Hematopoietic multipotent progenitor cell (in vitro differentiated cells): ENCODE measurements at places on chromosomes 2 and 18.
A peak's percentile ranks its signal among the peaks of the same experiment; 100 is the strongest.

- no peak for DNase-seq
Measured at GRCh38 chr2:9262671-9263171, 56.1 kb downstream of the ASAP2 start.

GRCh38 chr18:21342372-21342771 is 100.3 kb downstream of the GREB1L start:
- DNase-seq: no peak

- DNase-seq: no peak
Measured at GRCh38 chr2:39659765-39660611, 5.7 kb upstream of the TMEM178A start.

- no peak for DNase-seq
Measured at GRCh38 chr2:447902-448665, 160.2 kb upstream of the ALKAL2 start.

DNA sequence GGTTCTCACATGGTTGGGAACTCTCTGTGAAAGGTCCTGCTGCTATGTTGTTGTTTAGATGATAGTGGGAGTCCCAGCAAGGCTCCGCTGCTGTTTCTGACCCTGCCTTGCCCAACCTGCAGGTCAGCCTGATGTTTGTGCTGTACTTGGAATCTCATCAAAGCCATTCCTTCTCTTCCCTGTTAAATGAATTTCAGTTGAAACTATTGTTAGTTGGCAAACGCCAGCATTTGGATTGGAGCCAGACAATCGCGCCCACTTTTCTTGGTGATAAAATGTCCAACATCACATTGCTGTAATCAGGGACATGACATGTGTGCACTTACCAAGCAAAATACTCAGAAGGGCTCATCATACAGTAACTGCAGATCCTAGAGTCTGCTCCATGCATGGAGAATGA is 12.8 kb upstream of the TWSG1 start:
- no peak for DNase-seq

DNA sequence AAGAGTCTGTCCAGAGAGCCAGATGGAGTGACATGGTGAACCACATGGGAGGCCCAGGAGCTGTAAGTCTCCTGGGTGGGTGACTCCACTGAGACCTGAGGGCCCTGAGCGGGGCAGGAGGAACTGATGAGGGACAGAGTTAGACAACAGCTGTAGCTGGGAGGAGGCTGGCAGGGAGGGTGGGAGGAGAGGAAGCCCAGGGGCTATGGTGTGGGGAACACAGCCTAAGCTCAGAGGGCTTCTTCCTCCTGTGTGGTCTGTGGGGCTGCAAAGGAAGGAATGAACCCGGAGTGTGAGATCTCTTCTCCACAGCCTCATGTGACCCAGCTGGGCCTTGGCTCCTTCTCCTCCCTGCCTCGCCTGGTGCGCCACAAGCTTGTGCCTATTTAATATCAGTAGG is 395.6 kb upstream of the HS6ST1 start:
- no peak for DNase-seq

- DNase-seq: peak; percentile 92
Measured at GRCh38 chr18:59070181-59070912, 69.3 kb upstream of the SEC11C start.

GRCh38 chr2:208183526-208183925 is 6.3 kb downstream of the C2orf80 start:
- no peak for DNase-seq

DNA sequence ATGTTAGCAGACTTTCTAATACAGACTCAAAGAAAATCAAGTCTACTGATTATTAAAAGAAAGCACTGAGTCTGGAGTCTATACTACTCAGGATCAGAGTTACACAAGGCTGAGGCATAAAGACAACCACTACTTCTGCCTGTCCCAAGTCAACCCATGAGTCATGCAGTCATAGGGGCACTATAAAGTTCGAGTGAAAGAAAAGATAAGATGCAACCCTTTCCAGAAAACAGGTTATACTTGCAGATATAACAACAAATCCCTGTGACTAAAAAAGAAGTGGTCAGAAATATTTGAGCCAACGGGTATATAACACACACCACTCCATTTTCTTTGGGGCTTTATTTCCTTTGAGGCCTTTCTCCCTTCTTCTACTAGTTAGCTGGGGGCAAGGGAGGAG is 18.6 kb upstream of the SCRN3 start:
- no peak for DNase-seq

GRCh38 chr2:42770288-42771131 is 6.6 kb upstream of the OXER1 start:
- peak; percentile 49 for DNase-seq

DNA sequence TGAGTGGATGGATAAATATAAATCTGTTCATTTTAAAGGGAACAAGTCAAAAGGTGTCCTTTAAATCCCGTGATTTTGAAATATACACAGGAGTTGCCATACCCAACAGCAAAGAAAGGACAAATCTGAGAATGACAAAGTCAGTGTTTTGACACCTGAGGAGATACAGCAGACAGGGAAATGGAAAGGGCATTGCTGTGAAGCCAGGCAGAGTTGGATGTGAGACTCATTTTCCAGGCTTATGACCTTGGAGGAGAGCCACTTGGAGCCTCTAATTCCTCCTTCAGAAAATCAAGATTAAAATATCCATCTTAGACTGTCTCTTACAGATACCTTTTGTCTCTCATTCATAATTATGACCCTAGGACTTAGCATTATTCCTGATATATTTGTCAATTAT is 154.5 kb downstream of the GALNT3 start:
- DNase-seq: no peak

- no peak for DNase-seq
Measured at GRCh38 chr2:65177751-65178442, 48.0 kb upstream of the RAB1A start.

- DNase-seq: peak; percentile 77
Measured at GRCh38 chr2:100427627-100428258, 10.3 kb upstream of the CHST10 start.

GRCh38 chr2:77602771-77603170 is 80.6 kb upstream of the LRRTM4 start:
- DNase-seq: no peak

DNA sequence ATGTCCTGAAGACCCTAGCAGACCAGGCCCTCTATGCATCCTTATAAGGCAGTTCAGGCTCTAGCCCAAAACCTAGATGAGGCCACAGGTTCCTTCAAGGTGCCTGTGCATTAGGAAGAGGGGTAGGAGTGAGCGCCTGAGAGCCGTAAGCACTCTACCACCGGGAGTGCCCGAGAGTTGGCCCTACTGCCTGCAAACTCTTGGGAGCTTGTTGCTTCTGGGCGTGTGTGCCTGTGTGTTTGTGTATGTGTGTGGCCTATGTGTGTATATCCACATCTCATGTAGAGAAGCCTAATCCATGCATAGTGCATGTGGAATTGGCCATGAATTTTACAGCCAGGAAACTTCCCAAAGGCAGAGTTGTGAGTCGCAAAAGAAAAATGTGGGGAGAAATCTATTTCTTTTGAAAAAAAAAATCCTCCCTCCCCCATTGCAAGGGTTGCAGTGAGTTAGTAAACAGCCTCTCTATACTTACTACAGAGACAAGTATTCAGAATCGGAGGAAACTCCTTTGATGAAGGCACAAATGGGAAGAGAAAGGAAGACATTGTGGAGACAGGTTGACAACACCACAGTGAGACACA is 96.8 kb downstream of the ADD2 start:
- no peak for DNase-seq

GRCh38 chr2:32825291-32825712 is 121.5 kb upstream of the LTBP1 start:
- DNase-seq: peak; percentile 14

DNA sequence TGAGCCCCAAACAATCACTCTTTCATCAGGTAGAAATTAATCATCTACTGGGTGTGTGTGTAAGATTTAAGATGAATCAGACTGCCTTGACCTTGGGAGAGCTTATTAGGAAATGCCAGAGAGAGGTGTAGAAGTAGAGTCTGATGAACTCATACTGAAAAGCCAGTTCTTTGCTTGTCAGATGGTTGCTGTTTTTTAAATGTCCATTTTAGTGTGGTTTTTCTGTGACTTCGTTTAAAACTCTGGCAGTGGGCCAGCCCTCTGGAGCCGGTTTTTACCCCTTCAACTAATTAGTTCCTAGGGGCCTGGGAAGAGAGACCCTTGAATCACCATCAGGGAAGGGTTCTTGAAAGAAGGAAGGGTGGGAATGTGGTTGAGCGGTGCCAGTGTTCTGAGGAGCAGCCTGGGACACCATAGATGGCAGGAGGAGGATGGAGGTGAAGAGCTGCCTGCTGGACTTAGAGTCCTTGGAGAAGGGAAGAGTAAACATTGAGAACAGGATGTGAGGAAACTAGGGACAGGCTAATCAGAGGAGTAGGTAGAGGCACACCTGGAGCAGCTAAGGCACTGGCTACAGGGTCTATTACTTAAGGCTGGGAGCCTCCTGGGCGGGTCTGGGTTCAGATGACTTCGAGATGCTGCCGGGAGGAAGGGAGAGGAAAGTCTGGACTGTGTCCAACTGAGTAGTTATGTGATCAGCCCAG is 66.1 kb downstream of the LRRFIP1 start:
- no peak for DNase-seq

- no peak for DNase-seq
Measured at GRCh38 chr2:127790694-127791529, 20.1 kb downstream of the WDR33 start.

DNA sequence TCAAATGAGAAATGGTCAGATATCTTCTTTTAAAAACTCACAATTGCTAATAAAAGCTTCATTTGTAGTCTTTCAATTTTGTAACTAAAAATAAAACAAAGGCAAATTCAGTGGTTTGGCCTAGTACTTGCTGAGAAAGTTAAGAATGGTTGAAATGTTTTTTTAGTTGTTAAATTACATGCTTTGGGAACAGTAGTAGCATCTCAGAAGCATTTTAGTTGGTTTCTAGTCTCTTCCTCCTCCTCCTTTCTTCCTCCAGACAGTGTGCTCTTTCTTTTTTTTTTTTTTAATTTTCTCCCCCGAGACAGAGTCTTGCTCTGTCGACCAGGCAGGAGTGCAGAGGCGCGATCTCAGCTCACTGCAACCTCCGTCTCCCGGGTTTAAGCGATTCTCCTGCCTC is 9.8 kb downstream of the TRAK2 start:
- DNase-seq: no peak

GRCh38 chr2:31270131-31270530 is 36.2 kb downstream of the EHD3 start:
- no peak for DNase-seq

DNA sequence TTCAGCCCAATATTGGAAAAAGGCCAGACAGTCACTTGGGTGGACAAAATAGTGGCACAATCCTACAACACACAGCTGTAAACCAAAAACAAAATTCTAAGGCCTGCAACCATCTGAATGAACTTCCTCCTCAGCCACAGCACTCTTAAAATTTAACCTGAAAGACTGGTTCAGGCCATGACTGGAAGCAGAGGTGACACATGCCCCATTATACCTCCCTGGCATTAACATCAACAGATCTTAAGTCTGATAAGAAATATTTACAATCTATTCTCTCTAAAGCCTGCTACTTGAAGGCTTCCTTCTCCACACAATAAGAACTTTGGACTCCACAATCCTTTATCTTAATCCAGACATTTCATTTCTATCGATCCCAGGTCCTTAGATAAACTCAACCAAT is 192.4 kb upstream of the LRP1B start:
- DNase-seq: no peak

- no peak for DNase-seq
Measured at GRCh38 chr2:136209561-136210454, 91.9 kb upstream of the CXCR4 start.

DNA sequence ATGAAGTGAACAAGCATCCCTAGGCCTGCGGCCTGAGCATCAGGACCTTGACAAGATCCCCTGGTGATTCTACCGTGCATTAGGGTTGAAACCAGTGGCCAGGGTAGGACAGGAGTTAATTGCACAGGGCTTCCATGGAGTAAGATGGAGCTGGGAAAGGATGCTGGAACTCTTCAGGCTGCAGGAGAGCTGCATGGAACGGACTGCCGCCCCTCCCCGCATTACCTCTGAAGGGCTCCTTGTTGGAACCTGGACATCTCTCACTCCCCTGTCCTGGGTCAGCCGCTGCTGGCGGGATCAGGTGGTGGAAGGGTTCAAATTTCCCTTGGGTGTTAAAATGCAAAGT is 156.6 kb upstream of the ID2 start:
- DNase-seq: no peak

DNA sequence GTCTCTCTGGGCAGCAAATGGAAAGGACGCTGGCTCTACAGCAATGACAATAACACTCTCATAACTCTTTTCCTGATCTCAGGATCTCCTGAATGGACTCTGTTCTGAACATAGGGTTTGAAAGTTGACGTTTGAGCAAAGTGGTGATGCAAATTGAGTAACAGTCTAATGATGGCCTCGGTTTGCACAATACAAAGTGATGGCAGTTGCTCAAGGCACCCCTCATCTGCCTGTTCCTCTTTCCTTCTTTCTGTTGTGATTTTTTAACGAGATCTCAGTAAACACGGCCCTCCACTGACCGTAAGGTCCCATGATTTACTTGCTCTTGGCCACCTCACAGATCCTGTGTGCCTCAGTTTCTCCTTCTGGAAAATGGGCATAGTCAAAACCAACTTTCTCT is 303.6 kb downstream of the SLC8A1 start:
- DNase-seq: no peak

DNA sequence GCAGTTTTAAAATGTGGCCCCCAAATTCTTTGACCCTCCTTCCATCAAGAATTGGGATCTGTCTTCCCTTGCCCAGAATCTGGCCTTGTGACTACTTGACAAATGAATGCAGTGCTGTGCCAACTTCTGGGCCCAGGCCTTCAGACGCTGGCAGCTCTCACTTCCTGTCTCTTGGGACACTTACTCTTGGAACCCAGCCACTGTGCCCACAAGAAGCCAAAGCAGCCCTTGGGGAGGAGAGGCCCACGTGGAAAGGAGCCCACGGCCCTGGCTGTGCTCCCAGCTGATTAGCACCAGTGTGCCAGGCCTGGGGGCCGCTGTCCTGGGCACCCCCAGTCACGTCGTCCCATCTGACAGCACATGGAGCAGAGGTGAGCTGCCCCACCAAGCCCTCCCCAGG is 56.6 kb downstream of the RPL37A start:
- DNase-seq: peak; percentile 21

DNA sequence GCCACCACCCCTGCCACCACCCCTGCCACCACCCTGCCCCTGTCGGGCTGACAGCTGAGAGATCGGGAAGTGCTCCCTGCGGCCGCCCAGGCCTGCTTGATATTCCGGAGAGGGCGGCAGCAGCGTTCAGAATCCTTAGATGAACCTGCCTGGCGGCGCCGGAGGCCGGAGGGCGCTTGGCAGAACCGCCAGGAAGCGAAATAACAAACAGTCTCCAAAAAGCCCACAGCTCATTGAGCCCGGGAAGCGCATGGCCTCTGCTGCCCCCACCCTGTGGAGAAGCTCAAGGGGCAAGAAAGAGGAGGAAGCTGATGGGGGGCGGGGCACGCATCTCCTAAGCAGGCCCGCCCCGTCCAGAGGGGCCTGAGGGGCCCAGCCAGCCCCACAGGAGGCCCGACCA is 92.2 kb upstream of the MBOAT2 start:
- DNase-seq: peak; percentile 76

- DNase-seq: no peak
Measured at GRCh38 chr2:129806990-129807389, 172.5 kb upstream of the RAB6C start.
